Fibroblast of the aortic adventitia (primary cell): ENCODE measurements at places on chromosomes 1 and 21. TPM values are rescaled to one million over a fixed set of nuclear protein-coding genes. Genes with fewer than 3 reads are reported as not detected.

The OR10J1 gene
- total RNA-seq = not detected in 2 replicates

The GABPB2 gene
- total RNA-seq = 5.2 and 14.6 TPM in 2 replicates

The ACOT11 gene
- total RNA-seq = 1.1 and 3.9 TPM in 2 replicates

The C1orf116 gene
- under 0.01 TPM in 1 of 2 replicates, not detected in the other for total RNA-seq

The OR2L2 gene
- not detected in 2 replicates for total RNA-seq

The COL16A1 gene
- 101 and 133 TPM in 2 replicates for total RNA-seq

DNA sequence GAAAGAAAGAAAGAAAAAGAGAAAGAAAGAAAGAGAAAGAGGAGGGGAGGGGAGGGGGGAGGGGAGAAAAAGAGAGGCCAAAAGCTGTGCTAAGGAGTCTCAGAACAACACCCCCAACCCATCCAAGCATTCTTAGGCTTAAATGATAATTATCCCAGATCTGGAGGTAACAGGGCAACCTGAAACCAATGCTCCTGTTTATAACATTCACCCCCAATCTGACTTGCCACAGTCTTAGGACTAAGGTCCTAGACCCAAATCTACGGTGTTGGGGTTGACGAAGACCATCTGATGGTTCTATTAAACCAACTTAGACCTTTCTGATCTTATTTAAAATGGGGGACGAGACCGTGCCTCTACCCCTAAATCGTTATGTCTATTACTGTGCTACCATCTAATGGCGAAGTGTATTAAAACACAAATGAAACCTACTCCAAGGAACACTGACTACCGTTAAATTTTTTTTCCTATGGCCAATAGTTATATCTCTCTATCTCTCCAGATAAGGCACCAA lies 119.3 kb upstream of the CDC42BPA start:
- DNase-seq = peak; percentile 82

DNA sequence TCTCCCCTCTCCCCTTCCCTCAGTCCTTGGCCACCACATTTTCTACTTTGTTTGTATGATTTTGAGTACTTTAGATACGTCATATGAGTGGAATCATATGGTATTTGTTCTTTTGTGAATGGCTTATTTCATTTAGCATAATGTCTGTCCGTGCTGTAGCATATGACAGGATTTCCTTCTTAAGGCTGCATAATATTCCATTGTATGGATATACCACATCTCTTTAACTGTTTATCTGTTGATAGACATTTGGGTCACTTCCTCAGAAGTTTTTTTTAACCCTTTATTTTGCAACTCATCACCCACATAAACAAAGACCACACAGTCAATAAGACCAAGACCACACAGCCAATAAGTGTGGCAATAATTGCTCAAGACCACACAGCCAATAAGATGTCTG lies 24.9 kb downstream of the FAM163A start:
- no peak for DNase-seq

- no peak for DNase-seq
These were observed 7.5 kb upstream of the KPNA6 start for GRCh38 chr1:32100359-32100758.

GRCh38 chr1:215526846-215527151 lies 40.3 kb upstream of the KCTD3 start:
- no peak for DNase-seq

DNA sequence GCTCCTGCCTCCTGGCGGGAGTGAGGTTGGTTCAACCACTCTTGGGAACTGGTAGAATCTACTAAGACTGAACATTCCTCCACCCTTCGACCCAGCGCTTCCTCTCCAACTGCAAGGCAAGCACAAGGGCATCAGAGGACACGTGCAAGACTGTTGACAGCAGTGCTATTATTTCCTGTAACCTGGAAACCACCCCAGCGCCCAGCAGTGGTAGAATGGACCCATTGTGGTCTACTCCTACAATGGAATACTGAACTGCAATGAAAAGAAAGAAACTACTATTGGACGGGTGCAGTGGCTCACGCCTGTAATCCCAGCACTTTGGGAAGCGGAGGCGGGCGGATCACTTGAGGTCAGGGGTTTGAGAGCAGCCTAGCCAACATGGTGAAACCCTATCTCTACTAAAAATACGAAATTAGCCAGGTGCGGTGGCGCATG lies 33.0 kb upstream of the TARDBP start:
- peak; percentile 28 for DNase-seq

GRCh38 chr1:44985747-44986359 lies 542 bp downstream of the EIF2B3 start:
- peak; percentile 72 for DNase-seq

GRCh38 chr1:4931486-4931885 lies 277.1 kb downstream of the AJAP1 start:
- DNase-seq = no peak

DNA sequence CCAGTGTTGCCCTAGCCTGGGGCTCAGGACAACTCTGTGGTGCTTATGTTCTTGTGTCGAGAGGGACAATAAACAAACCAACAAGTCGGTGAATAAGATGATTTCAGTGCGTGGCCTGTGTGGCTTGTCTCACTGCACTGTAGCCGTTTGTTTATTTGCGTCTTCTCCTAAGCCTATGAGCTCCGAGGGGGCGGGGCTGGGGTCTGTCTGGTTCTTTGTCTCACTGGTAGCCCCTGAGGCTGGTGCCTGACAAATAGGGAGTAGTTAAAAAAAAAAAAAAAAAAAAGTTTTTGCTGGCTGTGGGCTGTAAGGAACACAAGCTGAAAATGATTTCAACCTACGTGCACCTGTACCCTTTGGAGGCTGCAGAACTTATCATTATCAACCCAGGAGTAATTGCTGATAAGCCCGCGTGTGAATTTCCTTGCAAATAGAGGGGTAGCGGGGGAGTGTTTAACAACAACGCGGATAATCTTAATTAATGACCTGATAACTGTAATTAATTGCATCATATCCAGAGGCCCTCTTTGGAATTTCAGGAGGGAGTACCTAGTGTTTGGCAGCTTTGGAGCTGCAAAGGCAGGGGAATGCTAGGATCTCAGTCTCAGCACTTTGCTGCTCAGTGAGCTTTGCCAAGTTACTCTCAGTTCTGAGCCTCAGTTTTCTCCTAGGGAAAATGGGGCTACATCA lies 925 bp upstream of the ARHGEF10L start:
- DNase-seq = no peak

GRCh38 chr21:45859762-45860357 lies 121.7 kb upstream of the COL6A1 start:
- no peak for DNase-seq

GRCh38 chr21:40672602-40673001 lies 174.4 kb downstream of the DSCAM start:
- DNase-seq = no peak

DNA sequence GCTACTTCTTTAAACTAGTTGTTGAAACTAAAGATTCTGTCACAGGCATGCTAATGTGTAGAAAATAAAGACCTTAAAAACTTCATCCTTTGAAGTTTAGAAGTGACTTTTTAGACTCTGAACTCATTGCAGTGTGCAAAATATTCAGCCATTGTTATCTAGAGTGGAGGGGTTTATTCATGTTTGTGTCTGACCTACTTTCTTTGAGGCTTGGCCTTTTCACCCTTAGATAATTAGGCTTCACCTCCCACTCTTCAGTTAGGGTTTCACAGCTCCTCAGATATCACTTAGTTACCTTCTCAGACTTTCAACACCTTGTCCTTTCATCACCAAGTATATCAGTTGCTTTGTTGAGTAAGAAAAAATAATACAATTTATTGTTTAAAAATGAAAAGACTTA lies 75.9 kb downstream of the IVNS1ABP start:
- no peak for DNase-seq

GRCh38 chr21:25215698-25216384 lies 391.4 kb downstream of the MRPL39 start:
- DNase-seq = no peak

DNA sequence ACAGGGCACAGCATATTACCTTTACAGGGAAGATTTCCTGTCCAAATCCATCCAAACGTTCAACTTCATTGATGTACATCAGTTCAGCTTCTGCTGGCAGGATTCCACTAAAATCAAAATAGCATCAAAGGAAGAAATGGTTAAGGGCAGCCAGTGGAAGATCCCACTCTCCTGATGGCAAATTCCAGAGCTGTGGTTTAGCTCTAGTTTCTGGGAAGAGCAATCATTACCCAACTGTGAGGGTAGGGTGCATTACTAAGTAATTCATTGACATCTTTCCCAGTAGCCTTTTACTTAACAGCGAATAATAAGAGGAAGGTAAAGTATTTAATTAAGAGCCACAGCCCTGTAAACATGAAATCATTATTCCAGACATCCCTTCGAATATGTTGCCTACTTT lies 120.7 kb downstream of the SMYD2 start:
- DNase-seq = no peak

- DNase-seq = peak; percentile 56
These were observed 61.4 kb upstream of the LRRN2 start for GRCh38 chr1:204746838-204747442.

DNA sequence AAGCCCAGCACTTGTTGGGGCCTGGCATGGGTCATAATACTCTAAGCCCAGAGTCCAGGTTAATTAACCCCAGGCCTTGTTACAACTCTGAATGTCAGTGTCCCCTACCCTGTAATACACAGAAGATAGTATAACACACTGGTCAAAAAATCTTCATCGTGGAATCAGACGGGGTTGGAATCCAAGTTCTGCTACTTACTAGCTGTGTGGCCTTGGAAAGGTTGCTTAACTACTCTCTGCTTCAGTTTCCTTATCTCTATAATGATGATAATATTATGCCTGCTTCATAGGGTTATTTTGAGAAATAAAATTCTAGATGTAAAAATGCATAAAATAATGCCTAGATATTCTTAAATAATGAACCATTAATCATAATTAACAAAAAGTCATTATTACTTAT lies 77.8 kb upstream of the CTTNBP2NL start:
- no peak for DNase-seq

DNA sequence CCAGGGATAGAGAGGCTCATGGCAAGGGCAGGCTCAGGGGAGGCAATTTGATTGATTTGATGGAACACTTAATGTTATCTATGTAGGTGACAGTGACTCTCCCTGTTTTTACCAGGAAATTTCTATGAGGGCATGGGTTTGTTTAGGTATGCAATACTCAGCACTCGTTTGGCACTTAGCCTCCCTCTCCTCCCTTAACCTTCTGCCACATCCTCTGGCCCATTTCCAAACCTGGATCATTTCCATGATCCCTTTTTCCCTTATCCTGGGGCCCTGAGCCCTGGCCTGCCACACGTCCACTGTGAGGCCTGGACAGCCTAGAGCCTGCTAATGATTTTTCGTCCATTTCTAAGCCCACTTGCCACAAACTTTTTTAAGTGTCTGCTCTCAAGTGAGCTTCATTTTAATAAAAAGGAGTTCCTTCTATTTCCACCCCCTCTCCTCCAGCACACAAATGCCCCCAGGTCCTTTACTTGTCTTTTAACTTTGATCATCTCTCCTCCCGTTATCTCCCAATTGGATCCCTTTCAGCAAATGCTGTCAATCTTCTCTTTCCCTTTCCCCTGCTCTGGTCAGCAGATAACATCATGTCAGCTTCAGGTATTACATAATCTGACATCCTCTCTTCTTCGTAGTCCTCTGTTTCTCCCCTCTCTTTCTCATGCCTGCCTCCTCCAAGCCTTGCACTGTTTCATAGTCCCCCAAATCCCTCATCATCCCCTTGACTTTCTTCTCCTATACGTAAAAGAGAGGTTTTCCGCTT lies 37.8 kb upstream of the GADD45A start:
- DNase-seq = peak; percentile 52

DNA sequence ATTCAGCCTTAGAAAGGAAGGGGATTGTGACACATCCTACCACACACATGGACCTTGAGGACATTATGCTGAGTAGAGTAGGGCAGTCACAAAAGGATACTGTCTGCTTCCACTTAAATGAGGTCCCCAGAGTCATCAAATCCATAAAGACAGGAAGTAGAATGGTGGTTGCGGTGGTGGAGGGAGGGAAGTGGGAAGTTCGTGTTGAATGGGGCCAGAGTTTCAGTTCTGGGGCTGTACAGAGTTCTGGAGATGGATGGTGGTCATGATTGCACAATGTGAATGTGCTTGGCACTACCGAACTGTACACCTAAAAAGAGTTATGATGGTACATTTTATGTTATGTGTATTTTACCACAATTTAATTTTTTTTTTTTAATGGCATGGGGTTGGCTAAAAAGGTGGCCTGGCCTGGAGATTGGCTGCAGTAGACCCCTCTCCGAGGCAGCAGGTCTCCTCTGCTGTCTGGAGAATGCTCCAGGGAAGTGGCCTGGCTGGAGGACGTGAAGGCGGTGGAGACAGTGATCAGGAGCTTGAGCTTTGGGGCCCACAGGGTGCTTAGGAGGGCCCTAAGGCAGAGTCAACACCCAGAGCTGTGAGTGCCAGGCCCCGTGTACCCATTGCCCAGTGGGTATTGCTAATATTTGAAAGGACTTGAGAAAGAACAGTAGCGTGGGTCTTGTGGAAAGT lies 30.4 kb downstream of the IFNGR2 start:
- no peak for DNase-seq

DNA sequence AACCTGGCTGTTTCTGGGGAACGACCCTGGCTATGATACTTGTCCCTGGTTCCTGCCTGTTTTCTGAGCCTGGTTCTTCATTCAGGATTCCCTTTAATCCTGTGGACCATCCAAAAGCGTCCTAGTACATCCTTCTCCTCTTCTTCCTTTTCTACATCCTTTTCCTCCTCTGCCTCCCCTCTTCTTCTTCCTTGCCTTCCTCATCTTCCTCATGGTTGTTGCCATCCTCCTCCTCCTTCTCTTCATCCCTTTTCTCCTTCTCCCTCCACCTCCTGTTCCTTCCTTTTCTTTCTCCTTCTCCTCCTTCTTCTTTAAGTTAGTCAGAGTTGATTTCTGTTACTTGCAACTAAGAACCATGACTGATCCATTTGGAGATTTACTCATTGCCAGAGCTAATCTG lies 197.8 kb downstream of the FOXD2 start:
- peak; percentile 25 for DNase-seq

DNA sequence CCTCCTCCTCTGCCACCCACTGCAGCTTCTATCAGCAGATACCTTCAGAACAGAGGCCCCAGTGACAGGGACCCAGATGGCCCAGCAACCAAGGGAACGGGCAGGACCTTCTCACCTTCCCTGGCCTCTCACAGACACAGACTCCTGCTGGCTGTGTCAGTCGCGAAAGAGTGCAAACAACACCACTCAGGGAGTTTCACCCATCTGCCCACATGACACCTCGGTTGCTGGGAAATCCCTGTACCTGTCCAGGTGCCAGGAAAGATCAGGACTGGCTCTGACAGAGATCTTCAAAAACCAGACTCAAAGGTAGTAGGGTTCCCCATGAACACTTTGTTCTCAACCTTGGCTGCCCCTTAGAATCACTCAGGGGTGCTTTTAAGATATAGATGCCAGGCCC lies 83.5 kb upstream of the HIVEP3 start:
- no peak for DNase-seq

- DNase-seq = no peak
These were observed 25.6 kb downstream of the PPP1R12B start for GRCh38 chr1:202374099-202374498.

GRCh38 chr1:91683598-91683951 lies 182.9 kb downstream of the CDC7 start:
- peak; percentile 23 for DNase-seq

DNA sequence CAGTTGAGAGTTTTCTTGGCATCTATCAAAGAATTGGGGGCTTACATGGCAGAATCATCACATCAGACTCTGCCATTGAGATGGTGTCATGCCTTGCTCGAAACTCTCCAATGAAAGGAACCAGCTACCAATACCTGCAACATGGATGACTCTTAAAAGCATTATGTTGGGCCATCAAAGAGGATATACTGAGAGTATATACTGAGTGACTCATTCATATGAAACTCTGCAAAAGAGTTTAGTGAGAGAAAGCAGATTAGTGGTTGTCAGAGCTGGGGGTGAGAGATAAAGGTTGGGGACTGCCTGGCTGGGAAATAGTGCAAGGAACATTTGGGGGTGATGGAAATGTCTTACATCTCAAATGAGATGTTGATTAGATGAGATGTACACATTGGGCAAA lies 14.7 kb upstream of the HMGB4 start:
- DNase-seq = peak; percentile 6

GRCh38 chr1:88946861-88947260 lies 45.6 kb downstream of the KYAT3 start:
- DNase-seq = peak; percentile 58
